ENCODE measurements at places on chromosomes 12 and 14. TPM values are rescaled to one million over a fixed set of nuclear protein-coding genes. Genes with fewer than 3 reads are reported as not detected.

Gene CLEC2A
- not detected for total RNA-seq

Gene MIPOL1
- total RNA-seq, result 18.3 TPM

Gene CLSTN3
- 34.6 TPM for total RNA-seq

GRCh38 chr14:91869556-91869955 lies 2.2 kb upstream of the TC2N start:
- DNase-seq, result no peak

DNA sequence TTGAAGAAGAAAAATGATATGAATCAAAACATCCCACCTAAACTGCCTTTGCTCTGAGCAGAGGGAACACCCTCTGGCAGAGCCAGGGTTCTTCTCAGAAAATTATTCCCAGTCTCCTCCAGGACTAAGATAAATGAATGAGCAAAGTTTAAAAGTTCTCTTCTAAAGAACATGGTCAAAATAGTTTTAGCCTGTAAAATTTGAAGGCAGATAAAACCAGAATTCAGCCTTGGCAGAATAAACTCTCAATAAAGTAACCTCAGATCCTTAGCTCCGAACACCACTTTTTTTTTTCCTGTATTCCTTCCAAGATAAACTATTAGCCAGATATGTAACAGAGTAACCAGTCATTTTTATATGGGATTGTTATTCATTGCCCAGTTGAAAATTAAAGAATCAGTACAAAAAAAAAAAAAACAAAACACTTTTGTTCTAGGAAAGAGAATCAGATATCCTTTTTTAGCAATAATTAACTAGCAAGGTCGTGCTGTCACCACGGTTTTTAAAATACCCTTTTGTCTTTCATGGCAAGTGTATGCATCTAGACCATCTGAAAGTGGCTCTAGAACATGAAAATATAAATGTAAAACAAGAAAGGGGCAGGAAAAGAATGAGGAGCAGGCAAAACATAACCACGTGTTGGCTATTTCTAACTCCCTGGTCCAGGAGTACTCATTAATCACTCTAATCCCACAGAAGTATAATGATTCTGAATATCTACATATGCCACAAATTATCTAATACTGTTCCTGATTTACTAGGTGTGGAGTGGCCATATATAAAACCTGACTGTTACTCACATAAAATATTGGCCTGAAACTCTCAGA lies 60.8 kb downstream of the CAPZA3 start:
- peak; percentile 81 for DNase-seq

Gene CDCA3
- total RNA-seq, result 1.3 TPM

Gene PPP1R1A
- 4.0 TPM for total RNA-seq

Gene PROX2
- total RNA-seq, result not detected

Gene FSCB
- not detected for total RNA-seq

Gene TMEM253
- total RNA-seq, result 0.10 TPM

DNA sequence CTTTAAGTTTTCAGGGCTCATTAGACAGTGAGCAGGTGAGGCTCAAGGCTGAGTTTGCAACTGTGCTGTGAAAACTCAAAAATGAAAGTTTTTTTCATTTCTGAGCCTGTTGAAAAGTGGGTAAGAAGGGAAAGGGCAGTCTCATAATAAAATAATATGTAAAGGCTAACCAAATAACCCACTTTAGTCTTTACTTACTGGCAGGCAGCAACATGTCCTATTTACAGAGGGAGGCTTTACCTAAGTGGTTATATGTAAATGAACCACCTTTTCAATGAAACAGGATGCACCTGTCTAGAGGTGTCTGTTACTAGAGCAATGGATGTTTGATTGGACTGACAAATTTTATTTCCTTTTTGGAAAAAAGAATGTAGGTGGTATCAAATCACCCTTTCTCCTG lies 158.0 kb downstream of the ETV6 start:
- DNase-seq, result no peak

Gene KRT79
- not detected for total RNA-seq

GRCh38 chr12:120235369-120236323 lies 29.9 kb downstream of the PXN start:
- DNase-seq, result no peak

DNA sequence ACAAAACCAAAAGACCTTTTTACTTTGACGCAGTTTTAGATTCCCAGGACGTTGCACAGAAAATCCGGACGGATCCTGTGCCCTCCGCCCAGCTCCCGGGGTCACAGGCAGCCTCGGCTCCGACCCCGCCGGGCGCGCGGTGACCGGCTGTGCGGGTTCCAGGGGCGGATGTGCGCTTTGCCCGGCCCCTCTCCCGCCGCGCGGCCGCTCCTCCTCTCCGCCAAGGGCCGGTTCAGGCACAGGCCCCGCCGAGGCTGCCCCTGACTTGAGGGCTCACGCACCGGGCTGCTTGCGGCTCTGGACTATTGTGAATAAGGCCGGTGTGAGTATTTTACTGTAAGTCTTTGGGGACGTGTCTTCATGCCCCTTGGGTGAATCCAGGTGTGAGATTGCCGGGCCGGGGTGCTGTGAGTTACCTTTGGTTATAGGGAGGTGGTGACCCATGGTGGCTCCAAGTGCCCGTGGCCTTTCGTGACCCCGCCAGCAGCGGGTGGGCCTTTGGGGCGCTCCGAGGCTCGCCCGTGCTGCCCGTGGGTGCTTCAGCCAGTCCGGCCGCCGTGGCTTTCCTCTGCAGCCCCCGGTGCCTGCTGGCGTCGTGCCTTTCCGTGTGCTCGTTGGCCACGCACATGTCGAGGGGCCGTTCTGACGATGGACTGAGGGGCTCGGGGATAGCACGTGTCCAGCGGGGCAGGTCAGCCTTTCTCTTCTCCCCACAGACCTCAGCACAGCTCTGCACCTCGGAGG lies 45.9 kb downstream of the NOC4L start:
- no peak for DNase-seq

Gene CCDC38
- not detected for total RNA-seq

- peak; percentile 88 for DNase-seq
These were observed 22.1 kb upstream of the NINJ2 start for GRCh38 chr12:685388-685787.

DNA sequence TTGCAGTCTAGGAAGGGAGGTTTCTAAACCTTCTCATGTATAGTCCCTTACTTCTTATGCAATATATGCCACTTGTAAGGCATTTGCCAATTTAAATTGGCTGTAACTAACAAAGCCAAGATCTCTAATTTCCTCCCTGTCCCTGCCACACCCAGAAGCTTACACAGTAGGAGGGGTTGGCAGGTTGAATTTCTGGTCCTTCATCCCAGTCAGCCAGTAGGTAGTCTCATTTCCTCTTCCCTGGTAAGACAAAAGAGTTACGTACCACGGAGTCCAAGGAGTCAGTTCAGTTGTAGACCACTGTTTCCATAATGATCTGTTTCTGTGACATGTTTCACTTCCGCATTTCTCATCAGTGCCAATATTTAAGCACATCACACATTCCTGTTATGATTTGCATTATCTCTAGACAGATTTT lies 47.0 kb upstream of the PLBD1 start:
- no peak for DNase-seq

DNA sequence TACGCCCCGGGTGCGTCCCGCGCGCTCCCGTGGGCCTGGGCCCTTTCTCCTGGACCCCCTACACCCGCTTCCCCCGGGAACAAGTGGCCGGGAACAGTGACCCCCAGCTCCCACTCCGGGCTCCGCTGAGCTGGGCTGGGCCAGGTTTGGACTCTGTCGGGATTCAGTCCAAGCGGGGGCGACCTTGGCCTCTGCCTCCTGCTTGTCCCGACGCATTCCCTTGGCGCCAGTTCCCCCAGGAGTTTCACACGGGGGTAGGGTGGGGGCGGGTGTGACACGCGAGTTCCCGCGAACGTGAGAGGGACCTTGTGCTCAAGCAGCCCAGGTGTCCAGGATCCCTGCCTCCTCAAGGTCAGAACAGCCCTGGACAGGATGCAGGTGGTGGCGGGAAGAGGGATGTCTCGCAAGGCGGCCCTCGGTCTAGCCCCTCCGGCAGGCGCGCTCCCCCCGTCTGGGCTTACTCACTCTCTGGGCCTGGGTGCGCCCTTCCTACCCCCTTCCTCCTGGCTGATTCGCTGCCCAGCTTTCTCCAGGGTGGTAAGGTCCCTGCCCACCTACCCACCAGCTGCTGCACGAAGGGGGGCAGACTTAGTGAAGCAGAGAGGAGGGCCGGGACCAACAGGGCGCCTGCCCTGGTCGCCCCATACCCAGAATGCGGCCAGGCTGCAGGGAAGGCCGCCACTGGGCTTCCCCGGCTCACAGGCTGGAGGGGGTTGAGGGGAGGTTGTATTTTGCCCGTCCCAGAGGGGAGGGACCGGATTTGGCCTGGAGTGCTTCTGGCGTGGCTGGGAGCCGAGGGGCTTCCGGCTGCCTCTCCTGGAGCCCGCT lies 862 bp downstream of the CRIP2 start:
- peak; percentile 53 for DNase-seq

GRCh38 chr12:89878327-89878726 lies 169.7 kb upstream of the ATP2B1 start:
- no peak for DNase-seq

Gene LRR1
- 7.4 TPM for total RNA-seq

DNA sequence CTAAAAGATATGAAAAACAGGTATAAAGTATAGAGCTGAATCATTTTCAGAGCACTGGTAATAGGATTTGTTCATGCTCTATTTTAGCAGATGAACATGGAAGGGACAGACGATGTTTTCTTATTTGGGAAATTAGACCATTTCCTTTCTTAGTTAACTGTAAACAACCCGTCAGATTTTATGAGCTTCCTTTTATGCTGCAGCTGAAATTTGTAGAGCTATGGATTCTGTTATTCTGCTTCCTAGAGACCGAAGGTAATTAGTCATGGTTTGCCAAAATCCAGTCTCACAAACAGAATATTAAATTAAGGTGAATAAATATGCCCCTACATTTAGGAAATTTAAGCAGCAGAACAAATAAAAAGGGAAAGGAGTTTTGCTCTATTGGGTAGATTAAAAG lies 180.2 kb upstream of the SYT1 start:
- no peak for DNase-seq

DNA sequence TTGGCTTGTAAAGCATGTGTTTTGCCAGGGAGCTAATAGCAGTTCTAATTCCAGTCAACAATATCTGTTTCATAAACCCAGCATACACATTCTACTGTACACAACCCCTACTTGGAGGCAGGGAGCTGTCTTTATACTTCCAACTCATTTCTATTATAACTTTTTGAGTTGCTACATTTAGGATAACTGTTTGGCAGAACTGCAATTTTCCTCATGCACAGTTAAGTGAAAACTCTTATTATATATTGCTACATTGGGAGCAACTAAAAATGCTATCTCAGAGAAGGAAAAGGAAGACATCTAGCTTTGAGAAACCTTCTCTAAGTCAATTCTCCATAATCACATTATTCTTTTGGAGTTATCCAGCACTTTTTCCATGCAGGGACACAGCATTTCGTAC lies 480.2 kb downstream of the RPS29 start:
- DNase-seq, result no peak

Gene TMPRSS12
- not detected for total RNA-seq

DNA sequence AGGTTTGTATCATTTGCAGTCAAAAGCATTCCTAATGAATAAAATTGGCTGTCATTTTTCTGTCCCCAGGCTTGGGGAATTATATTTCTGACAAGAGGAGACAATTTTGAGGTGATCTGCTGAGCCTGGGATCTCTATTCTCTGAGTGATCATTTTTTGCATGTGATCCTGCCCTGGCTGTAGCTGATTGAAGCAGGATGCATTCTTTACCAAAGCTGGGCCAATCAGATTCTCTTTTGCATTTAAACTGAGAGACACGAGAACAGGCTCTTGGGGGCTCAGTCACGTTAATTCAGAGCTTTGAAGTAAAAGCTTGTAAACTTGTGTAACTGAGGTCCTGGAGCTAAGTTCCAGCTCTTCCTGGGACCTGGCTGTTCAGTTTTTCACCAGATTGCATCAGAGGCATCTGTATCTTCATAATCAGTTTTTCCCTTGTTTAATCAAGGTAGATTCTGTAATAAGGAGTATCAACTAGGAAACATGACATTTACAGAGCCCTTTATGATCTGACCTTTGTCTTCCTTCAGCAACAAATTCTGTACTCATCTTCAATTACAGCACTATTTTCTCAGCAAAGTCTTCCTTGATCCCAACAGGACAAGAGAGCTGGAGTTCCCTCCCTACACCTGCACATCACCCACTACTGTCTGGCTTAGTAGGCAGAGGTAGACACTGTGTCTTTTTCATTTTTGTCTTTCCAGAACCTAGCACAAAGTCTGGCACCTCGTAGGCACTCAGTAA lies 35.0 kb upstream of the MANSC4 start:
- DNase-seq, result no peak

Gene PIP4K2C
- total RNA-seq, result 43.5 TPM

Gene MYBPC1
- total RNA-seq, result not detected

Gene TMEM30B
- 0.45 TPM for total RNA-seq

Gene SERPINA10
- not detected for total RNA-seq

Gene PIWIL1
- not detected for total RNA-seq

Gene INHBC
- not detected for total RNA-seq

GRCh38 chr14:64943556-64943955 lies 1.0 kb upstream of the GPX2 start:
- no peak for DNase-seq

Gene ADCY6
- 23.1 TPM for total RNA-seq

DNA sequence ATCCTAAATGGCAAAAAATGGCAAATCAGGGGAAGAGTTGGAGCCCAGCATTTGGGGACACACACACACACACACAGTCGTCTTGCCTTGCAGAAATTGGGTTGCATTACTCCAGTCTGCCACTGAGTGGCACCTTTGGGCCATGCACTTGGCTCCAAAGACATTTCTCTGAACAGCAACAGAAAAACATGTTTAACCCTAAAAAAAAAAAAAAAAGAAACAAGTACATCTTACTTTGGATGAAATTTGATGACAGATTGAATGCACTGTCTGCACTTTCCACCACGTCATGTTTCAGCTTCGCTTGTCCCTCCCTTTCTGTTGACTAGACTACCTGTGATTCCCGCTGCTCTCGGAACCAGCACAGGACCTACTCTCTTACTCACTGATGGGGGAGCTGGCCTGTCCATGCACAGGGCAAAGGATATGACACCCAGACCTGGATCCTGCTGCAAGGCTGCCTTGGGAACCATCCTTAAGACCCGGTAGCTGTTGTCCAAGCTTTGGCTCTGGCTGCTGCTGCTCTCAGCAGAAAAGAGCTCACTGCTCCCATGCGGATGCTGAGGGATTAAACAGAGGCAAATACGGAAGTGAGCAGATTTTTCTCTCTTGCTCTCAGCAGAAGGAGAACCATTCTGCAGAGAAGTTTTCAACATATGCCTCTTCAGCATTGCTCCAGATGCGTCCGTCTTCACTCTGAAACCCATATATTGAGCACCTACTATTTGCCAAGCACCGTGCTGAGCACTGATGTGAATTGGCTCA lies 376.8 kb downstream of the DPF3 start:
- DNase-seq, result peak; percentile 73

Measured in renal cortical epithelial cell (primary cell).